Frontal cortex (tissue), 4 donors: ENCODE measurements at places on chromosomes 5 and 9. TPM values are rescaled to one million over a fixed set of nuclear protein-coding genes. Genes with fewer than 3 reads are reported as not detected.

DNA sequence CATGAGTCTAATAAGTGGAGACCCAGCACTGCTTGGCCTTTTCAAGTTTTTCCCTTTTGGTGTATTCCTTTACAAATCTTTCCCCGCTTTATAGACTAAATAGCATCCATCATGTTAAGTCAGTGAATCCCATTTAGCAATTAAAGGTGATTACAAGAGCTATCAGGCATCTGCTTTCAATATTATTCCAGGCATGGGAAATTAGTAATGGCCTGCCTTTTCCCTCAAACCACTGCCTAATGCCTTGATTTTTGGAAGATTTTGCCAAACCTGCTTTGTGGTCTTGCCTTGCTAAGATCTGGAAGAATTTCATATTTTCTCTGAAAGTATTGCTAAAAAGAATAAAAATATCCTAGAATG is 102.8 kb upstream of the GNA14 start:
- DNase-seq, result no peak

Gene PRRX2
- total RNA-seq, result not detected

- no peak for DNase-seq
These were observed 391.1 kb downstream of the ADGRV1 start for GRCh38 chr5:90949469-90950358.

- DNase-seq, result no peak
These were observed 177.7 kb downstream of the PAM start for GRCh38 chr5:102932781-102933180.

DNA sequence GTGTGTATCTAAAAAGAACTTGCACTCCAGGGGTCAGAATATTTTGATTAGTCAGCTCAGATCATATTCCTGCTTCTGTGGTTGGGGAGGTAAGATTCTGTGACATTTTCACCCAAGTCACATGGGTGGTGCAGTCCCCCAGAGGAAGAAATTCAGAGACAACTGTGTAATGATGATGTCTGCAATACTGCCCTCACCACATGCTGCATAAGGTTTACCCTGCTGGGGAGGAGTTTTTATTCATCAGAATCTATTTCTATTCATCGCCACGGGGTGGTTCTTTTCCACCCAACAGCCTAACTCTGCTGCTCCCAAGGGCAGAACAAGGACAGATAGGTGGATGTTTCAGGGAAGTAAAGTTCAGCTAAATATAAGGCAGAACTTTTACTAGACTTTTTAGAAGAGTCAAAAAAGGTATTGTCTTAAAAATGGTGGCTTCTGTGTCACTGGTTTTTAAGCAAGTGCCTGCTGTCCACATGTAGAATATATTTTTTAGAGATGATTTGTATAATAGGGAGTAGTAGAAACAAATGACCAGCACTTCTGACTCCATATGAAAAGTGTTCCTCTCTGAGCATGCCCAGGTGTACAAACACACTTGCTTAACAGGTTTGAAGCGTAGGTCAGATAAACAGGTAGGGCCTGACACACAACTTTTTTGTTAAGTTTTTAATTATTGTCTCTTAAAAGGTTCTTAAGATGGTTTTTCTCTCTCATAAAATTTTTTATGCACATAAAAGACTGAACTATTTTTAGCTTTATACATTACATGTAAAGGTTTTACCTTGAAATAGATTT is 352.7 kb downstream of the LRRC70 start:
- DNase-seq, result no peak

- no peak for DNase-seq
These were observed 120.9 kb upstream of the TARS1 start for GRCh38 chr5:33319841-33320240.

Gene DNAJB5
- total RNA-seq, result 57.1 TPM

Gene GABRA1
- total RNA-seq, result 29.8 TPM

Gene PPP3R2
- 0.41 TPM for total RNA-seq

DNA sequence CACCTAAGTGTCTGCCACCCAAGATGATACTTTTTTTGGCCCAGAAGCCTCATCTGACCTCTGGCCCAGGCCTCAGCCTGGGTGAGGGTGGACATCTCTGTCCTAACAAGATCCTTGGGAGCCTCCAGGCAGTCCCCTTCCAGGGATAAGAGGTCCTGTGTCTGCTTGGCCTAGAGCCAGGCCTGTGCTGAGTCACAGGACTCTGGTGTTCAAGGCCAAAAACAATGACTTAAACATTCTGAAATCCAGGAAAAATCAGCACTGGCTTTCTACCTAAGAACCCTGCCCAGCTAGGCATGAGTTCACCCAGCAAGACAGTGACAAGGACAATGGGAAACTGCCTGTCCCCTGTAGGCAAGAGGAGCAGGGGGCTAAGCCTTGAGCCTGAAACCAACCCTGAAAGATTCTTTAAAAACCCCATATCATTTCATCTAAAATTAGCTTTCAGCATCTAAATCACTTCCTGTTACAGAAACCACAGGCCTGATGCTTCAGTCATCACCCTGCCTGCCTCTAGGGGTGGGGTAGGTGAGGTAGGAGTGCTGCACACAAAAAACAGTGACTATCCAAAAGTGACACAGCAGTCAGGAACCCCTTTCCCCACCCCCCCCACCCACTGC is 29.9 kb downstream of the CSF2 start:
- peak; percentile 47 for DNase-seq
